ENCODE measurements at places on chromosomes 4 and X.

DNA sequence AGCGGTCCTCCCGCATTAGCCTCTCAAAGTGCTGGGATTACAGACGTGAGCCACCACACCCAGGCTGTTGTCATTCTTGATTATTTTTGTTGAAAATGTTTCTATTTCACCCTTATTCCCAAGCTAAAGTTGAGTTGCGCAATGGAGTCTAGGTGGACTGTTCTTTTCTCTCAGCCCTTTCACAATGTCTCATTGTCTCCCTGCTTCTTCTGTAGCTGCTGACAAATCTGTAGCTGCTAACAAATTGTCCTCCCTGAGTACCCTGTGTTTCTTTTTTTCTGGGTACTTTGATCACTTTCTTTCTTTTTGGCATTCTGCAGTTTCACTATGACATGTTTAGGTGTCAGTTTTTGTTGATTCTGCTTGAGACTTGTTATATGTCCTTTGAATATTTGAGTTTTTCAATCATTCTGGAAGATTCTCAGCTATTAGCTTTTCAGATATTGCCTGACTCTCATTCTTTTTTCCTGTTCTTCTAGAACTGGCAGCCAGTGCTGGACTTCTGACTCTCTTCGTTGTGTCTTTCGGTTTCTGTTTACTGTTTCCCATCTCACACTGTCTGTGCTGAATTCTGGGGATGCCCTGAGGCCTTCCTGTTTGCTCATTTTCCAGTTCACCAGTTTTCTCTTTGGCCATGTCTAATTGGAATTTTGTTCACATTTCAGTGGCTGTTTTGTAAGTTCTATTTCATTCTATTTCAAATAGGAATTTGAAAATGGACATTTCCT lies 6.6 kb downstream of the ABCD1 start:
- DNase-seq: no peak

GRCh38 chr4:85967872-85968271 lies 392.0 kb downstream of the MAPK10 start:
- no peak for DNase-seq

GRCh38 chrX:70554523-70554922 lies 109.9 kb downstream of the DLG3 start:
- no peak for DNase-seq

GRCh38 chrX:66110112-66110511 lies 53.9 kb upstream of the HEPH start:
- no peak for DNase-seq

GRCh38 chr4:155956461-155956860 lies 2.8 kb upstream of the CTSO start:
- no peak for DNase-seq

GRCh38 chr4:80610845-80611677 lies 275.5 kb downstream of the CFAP299 start:
- no peak for DNase-seq

DNA sequence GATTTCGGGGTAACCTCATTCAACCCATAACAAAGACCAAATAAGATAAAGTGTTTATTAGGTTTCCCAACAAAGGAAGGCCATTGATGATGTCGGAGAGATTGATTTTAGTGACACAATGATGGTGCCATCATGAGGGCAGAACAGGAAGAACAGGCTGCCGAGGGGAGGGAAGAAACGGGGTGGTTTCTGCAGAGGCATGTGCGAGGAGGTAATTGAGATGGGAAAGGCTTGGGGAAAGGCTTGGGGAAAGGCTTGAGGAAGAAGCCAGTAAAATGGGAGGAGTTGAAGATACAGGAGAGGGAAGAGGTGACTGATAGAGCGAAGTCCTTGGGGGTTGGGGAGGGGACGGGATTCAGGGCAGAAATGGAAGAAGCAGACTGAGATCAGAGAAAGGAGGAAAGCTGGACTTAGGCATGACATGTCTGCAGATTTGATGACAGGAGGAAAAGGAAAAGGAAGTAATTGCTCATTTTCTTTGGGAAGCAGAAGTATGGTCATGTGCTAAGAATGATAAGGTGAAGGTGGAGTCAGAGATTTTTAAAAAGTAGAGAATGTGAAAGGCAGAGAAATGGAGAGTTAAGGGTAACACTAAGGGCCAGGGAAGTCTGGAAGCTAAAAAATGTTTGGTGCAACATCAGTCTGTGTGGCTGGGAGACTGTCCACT lies 6.0 kb downstream of the HPSE start:
- no peak for DNase-seq

GRCh38 chr4:171583790-171584189 lies 229.4 kb upstream of the GALNTL6 start:
- DNase-seq: no peak

- DNase-seq: peak; percentile 68
These were observed 11.7 kb upstream of the GAGE10 start for GRCh38 chrX:49291615-49292337.

DNA sequence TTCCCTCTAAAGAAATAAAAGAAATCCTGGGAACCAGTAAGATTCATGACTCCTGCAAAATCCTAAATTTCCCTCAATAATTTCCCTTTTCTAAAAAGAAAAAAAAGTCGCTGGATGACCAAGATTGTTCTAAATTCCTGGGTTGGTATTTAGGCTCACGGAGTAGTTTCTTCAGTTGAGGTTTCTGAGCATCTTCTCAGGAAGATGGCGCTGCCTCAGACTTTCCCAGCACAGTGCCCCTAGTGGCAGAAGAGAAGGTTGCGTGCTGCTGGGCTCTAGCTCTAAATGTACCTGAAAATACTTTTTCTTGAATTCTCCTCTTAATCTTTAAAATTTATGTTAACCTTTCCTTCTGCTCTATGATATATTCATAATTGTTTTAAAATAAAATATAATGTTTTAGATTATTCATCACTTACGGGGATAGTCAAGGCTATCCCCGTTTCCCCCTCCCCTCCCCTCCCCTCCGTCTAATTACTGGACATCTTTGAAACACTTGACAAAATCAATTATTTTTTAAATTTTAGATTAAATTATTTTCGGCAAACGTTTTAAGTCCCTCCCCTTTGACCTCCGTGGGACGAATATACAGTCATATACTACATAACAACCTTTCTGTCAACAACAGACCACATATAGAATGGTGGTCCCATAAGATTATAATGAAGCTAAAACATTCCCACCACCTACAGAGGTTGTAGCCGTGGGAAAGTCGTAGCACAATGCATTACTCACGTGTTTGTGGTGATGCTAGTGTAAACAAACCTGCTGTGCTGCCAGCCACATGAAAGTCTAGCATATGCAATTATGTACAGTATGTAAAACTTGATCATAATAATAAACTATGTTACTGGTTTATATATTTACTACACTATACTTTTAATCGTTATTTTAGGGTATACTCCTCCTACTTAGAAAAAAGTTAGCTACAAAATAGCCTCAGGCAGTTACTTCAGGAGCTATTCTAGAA lies 41.0 kb upstream of the GATB start:
- DNase-seq: peak; percentile 46

DNA sequence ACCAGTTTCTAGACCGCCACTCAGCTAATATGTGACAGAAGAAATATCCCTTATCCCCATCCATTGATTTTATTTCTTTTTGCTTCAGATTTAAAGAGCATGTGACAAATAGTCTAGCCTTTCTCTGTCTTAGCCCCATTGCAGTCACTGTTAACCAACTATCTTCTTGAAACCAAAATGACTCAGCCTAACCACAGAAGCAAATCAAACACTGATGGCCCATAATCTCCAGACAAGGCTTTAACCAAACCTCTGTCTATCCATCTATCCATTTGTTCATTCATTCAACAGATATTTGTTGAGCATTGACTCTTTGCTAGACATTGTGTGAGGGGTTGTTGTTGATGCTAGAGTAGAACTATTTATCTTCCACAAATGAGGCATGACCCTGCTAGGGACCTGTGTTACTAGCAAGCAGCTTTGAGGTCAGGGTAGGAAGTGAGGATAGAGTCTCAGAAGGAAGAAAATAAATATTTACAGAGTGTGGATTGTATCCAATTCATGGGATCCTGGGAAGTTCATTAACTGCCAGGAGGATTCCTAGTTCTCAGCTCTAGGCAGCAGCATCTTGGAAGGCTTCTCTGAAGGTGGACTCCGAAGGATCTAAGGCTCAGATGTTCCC lies 22.5 kb downstream of the HNRNPH2 start:
- DNase-seq: no peak

DNA sequence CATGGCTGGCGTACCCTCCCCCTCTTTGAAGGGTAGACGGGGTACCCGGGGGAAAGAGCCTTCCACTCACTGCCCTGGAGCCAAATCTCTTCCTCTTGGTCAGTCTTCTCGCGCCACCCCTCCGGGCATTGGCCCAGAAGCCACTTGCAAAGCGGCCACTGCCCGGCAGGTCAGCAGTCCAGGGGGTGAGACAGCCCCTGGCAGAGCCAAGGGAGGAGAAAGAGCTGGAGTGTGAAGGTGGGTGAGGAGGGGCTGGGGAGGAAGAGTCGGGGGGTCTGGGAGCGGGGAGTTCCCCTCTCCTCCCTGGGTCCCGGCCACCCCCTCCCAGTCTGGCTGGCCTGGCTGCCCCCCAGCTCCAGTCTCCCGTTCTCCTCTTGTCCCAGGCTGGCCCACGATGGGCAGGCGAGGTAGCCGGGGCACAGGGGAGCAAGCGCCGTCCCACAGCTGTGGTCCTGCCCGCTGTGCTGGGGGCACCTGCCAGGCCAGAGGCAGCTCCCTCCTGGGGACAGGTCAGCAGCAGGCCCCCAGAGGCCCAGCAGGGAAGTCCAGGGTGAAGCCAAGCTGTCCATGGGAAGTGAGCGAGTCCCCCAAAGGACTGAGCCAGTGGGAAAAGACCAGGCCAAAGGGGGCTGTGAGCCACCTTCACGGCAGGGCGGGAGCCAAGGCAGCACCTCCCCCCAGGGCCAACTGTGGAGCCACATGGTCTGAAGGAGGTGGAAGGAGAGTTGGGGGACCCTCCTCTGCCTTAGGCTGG lies 21.6 kb upstream of the DUSP9 start:
- DNase-seq: no peak

DNA sequence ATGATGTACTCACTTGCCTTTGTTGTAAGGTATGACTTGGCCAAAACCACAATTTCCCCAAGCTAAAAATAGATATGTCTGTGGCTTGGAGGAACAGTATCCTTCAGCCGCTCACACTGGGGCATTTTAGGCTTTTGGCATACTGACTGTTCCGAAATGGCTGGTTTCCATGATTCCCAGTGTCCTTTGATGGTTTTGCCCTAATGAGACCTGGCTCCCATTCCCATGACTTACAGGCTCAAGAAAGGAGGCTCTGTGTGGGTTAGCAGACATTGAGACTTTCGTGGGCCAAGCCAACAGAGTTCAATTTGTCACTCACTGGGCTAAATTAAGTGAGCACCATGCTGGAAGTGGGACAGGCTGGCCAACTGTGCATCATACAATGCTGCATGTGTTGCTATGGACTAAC lies 150.6 kb downstream of the CEP135 start:
- DNase-seq: no peak

DNA sequence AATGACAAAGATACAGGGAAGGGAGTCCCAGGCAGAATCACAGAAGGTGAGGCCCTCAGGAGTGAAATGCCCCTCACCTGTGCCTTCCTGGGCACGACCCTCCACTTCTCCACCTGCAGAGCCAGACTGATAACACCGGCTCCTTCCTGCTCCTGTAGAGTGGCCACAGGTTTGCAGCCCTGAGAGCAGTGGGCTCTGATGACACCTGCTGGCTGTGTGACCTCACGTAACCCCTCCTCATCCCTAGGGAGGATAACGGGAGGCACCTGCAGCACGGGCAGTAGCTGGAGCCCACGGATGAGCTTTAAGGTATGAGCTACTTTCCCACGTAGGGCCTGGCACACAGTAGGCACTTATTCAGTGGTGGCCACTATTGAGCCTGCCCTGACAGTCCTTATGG lies 25.5 kb upstream of the MAN2B2 start:
- no peak for DNase-seq

DNA sequence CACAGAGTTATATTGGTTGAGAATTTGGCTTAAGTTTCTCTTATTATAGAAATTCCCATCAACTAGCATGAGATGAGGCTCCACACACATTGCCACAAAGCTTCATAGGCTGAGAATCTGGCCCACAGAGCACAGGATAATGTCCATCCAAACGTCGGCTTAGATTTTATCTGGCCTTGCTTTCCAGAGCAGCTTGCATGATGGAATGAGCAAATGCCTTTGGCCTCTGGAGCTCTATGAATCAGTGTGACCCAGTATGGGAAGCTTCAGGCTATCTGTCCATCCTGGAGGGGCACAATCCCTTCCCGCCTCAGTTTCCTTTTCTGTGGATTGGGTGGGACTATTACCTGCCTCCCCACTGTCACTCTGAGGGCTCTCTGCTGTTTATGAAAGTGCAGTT lies 131.5 kb upstream of the NDP start:
- DNase-seq: no peak

DNA sequence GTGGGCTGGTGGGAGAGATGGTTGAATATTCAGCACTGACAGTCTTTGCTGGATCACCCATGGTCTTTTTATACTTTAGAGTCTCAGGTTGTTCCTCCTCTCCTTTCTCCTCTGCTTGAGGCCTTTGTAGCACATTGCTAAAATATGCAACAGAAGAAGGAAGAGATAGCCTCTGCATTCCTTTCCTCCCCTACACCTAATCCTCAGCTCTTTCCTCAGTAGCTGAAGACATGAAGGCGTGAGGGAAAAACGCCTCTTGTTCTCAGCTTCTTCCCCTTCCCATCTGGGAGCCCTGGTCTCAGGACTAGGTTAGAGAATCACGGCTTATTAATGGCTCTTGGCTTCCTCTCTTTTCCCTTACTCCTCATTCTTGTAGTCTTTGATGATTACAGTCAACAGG lies 76.8 kb downstream of the RNF150 start:
- no peak for DNase-seq

DNA sequence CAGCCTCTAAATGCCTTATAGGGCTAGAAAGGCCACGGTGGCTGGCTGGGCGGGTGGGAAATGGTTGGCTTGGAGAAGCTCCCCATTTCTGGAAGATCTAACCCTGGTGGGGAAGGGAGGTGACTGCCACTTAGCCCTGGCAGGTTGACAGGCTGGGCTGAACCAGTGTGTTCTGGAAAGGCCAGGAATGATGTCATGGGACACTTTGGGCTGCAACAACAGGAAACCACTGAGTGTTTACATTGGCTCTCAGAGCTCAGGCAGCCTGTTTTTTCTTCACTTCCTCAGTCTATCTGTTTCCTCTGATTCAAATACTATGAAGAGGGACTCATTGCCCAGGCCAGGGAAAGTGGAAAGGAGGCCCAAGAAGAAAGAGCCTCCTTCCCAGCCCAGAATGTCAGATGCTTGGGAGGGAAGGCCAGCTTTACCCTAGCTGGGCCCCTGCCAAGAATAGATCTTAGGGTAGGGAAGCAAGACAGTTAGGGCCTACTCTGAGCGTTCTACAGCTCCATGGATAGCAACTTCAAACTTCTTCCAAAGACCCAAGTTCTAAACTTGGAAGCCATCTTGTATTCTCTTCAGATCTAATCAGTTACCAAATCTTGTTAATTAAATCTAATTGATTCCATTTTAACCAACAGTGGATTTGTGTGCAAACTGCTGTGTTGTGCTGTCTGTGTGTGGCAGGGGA lies 65.8 kb upstream of the MSN start:
- DNase-seq: no peak

All from stimulated activated CD4-positive, alpha-beta T cell treated with anti-CD3 and anti-CD28 coated beads, Interleukin-4, amount 100 ng/mL, for 48 hours (primary cell).